ENCODE measurements at places on chromosomes 13 and 19.

GRCh38 chr19:6234527-6234926 lies 45.2 kb downstream of the MLLT1 start:
- DNase-seq, result no peak

- no peak for DNase-seq
Measured at GRCh38 chr19:38033658-38034491, 126.9 kb downstream of the SIPA1L3 start.

DNA sequence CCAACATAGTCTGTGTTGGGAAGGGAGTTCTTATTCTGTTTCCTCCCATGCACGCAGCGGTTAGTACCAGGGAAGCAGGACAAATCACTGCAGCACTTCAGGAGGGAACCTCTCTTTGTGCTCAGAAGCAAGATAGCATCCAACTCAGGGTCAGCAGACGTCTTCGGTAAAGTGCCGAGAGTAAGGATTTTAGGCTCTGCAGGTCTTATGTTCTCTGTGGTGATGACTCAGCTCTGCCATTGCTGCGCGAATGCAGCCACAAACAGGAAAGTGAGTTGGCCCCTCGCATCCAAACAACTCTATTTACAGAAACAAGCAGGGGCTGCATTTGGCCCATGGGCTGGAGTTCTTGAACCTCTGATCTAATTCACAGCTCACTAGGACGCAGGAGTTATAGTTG lies 122.1 kb upstream of the SPATA13 start:
- DNase-seq, result no peak

- no peak for DNase-seq
Measured at GRCh38 chr13:98143157-98143553, 261 bp downstream of the FARP1 start.

GRCh38 chr13:42992764-42993122 lies 702 bp upstream of the EPSTI1 start:
- DNase-seq, result no peak

Measured in right kidney (tissue), 9 donors.